ENCODE measurements at places on chromosomes 3 and 15.
A peak's percentile ranks its signal among the peaks of the same experiment; 100 is the strongest.

GRCh38 chr3:15460891-15461531, 33.6 kb downstream of the EAF1 start:
- DNase-seq, result no peak

DNA sequence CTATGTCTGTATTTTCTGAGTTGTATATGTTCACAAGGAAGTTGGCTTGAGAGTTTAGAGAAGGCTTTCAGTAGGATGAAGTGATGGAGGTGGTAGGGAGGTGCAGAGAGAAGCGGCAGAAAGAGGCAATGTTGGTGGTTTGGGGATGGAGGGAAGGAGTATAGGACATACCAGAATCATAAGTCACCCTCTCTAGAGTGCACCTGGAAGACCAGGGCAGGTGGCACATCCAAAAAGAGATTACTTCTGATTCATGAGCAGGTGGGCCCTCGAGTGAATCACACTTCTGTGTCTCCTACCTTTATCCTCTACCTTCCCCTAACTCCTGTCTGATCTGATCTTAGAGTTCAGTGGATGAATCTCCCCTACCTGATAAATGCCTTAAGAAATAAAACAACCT, 41.8 kb upstream of the MRPL3 start:
- DNase-seq, result no peak

GRCh38 chr15:89672221-89673164, 6.7 kb downstream of the PLIN1 start:
- no peak for DNase-seq

DNA sequence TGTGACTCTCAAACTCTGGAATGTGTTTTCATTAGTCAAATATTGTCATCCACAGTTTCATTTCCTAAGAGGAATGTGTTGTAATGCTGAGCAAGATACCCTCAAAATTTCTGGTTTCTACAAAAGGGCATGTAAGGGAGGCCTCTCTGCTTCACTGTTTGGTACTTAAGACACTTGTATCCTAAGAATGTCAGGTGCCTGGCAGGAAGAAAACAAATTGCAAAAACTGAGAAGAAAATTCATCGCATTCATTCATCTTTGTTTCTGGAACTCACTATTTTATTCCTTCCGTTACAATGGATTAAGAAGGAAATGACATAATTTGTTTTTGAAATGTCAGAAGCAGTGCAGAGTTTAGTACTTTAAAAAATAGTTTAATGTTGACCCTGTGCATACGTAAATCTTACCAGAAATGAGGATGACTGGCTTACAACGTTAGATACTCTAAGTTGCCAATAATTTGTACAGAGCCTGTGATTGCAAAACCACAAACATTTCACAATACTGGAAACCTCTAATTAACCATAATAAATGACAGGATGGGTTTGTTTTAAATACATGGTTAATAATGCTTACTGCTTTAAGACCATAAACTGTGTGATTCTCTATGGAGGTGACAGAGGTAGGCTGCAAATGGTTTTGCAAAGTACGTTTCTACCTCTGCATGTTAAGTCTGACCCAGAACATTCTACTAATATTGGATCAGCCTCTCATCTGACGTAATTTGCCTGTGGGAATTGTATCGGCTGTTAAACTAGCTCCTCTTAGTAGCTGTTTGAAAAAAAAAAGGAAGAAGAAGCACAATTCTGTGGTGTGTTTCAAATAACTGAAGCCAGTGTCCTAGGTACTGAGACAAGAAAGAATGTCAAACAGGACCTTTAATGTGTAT, 477.8 kb downstream of the RBMS3 start:
- DNase-seq, result no peak

DNA sequence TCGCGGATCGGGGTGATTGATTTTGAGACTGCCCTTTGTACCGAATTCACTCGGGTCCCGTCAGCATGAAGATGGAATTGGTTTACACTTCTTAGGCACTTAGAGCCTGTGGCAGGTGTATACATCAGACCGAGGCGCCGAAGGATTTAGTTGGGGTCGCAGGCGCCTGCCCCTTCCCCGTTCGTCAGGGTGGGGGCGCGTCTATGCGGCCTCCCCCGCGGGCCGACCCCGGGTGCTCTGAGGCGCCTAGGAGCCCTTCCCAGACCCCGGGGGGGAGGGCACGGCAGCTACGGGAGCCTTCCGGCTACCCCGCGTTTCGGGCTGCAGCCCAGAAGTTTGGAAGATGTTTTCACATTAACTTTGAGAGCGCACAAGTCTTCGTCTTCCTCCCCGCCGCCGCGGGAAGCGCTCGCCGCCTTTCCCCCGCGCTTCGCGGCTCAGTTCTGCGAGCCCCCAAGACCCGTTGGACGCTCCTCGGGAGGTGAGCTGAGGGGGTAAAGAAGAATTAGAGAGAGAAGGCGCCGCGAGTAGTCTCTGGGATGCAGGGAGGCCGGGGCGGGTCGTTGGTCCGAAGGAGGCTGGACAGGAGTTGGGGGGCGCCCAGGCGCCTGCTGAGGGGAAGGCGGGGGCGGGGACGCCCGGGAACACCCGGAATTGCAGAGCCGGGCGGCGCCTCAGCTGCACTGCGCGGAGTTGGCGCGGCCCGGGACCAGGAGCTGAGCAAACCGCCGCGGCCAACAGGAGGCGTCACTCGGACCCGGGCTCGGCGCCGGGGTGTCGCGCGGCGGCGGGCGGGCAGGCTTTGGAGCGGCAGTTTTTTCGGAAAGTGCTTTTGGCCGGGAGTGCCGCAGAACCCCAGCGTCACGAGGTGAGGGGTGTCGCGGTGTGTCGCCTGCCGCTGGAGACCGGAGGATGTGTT, 780 bp downstream of the TIPARP start:
- DNase-seq, result peak; percentile 22

DNA sequence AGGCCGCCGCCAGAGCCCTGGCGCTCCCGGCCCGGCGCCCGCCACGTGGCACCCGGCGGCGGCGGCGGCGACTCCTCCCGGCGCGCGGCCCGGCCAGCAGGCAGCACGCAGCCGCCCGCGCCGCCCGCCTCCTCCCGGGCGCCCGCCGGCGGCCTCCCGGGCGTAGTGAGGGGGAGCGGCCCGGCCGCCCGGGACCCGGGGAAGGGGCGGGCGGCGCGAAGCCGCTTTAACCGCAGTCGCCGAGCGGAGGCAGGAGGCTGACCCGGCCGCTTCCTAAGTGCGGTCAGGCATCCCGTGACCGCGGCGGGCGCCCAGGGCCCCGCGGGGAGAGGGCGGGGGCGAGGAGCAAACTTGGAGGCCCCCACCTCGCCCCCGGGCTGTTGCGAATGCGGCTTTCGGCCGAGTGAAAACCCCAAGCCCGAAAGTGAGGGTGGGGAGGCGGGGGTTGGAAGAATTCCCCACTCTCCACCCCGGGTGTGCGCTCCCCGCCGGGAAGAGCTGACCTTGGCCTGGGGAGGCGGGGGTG, 1.7 kb upstream of the HES1 start:
- DNase-seq, result no peak

GRCh38 chr3:94019659-94020058, 8.7 kb downstream of the STX19 start:
- DNase-seq, result no peak

All from substantia nigra (tissue), 51 donors.